CD8-positive, alpha-beta memory T cell (primary cell): ENCODE measurements at places on chromosomes 1 and 21. TPM values are rescaled to one million over a fixed set of nuclear protein-coding genes. Genes with fewer than 3 reads are reported as not detected.
A peak's percentile ranks its signal among the peaks of the same experiment; 100 is the strongest.

- DNase-seq: no peak
Observed at GRCh38 chr1:116772648-116773045, 18.4 kb downstream of the CD2 start.

DNA sequence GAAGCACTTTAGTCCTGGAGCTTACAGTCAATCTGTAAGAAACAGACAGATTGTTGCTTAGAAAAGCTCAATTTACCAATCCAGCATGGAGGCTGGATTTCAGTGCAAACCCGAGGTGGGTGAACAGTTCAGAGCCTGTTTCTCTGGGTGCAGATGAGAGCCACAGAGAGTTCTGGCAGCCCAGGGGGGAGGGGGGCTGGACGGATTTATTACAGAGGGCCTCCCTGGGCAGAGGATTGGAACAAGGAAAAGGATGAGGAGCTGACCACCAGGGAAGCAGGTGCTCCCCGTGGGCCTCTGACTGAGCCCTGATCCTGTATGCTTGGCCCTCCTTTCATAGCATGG is 38.0 kb upstream of the EPS8L3 start:
- DNase-seq: no peak

DNA sequence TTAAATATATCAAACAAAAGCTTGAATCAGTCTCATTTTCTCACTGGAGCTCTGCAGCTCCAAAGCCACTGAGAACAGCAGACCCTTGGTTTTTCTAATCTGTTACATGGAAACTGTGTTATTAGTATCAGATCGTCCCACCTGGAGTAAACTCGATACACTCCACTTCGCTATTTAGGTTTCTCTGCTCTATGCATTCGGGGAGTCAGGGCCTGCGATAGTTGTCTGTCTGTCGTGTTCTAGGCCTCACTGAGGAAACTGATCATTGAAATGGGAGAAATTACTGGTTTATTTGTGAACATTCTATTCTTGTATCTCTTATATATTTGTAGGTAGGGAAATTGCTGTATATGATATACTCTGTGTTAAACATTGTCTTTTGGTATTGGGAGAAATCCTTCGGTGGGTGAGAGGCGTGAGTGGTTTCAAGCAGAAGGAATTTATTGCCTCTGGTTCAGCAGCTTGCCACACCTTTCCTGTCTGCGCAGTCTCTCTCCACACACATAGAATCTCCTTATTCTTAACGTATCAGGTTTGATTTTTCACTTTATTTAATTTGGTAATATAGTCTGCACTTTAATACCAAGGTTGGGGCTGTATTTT is 8.5 kb downstream of the PRDM2 start:
- no peak for DNase-seq

DNA sequence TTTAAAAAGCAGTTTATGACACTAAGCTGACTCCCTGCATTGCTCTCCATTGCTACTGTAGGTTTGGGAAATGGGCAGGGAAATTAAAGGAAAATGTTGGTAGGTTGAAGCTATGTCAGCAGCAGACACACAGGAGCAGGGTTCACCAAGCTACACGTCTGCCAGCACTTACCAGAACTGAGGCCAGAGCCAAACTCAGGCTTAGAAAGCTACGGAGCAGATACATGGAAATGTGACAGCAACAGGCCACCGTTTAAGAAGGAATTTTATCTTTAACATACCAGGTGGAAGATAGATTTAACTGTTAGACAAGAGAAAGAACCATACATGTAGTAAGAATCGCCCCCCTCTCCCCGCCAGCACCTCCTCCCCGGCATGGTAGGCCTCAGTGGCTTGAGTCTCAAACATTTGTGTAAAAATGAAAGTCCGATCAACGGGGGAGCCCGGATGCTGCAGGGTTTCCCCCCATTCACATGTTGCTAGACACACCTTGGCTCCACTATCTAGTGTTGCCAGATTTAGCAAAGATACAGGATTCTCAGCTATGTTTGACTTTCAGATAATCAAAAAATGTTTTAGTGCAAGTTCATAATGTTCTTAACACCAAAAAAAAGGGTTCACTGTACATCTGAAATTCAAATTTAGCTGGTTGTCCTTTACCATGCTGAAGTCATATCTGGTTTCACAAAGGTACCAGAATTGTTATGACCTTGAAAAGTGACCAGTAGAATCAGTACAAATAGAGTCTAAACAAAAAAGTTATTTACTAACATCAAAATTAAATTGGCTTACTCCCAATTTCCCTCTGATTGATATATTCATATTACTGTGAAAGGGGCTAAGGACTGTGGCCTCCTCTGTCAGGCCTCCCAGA is 6.7 kb downstream of the OR2T11 start:
- DNase-seq: no peak

DNA sequence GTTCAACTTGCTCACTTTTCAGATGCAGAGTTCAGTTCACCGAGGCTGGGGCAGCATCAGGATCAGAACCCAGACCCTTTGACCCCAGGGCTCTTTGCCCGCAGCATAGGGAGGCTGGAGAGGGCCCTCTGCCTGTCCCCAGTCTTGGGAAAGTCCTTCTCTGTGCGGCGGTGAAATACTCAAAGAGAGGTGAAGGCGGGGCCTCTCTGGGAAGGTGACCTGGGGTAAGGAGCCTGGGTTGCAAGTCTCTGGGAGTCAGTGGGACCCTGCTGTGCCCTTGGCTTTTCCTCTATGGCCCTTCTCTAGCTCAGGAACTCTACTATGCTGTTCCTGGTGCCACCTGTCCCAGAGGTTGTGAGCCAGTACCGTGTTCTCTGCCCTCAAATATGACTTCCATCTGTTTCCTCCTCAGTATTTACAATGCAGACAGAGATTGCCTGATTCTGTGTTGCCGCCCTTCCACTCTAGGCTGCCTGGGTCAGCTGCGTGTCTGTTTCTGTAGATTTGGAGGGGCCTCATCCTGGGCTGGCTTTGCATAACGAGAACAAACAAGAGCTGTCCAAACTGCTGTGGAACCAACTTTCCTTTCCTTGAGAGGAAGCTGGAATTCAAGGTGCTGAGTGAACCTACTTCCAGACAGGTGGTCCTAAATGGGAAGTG is 18.7 kb upstream of the ZBTB21 start:
- no peak for DNase-seq

The MYOG gene
- total RNA-seq: not detected

DNA sequence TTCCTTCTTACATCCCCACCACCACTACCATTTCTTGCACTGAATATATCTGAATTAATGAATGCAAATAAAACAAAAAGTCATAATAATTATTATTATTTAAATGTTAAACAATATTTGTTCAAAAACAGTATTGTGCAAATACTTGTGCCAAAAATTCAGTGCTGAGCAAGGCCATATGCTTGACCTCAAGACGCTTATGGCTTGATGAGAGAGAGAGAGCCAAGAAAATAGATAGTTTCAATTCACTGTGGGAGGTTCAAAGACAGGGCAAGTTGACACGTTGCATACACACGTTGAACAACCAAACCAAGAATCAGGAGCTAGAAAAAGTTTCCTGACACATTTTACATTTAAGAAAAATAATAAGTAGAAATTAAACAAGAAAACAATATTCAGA is 1421.7 kb downstream of the KCNT2 start:
- DNase-seq: no peak

DNA sequence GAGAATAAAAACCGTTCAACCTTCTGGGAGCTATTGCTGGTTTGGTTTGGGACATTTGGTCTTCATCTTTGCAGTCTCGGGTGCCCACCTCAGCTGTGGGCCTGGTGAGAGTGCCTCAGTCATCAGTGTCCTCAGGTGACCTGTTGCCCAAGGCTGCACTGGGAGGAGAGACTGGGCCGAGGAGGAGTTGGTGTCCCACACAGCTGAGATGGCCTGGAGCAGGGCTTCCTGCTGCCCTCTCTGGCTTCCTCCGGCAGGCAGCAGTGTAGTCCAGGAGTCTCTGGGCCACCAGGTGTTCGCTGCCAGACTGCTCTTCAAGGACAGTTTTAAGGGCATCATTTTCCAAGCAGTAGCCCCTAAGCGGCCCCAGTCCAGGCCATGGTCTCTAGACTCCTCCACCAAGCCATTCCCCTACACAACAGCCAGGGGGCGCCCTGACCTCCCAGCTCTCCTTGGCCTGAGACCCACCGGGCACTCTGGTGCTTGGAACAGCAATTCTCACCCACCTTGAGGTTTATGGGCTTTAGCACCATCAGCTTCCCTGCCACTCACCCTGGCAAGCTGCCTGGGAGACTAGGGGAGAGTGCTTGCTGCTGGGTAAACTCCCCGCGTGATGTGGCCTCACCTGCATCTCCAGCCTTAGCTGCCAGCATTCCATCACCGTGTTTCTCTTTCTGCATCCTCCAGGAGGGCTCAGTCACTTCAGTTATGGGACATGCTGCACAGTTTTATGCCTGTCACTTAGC is 9.1 kb upstream of the SYTL1 start:
- peak; percentile 61 for DNase-seq

GRCh38 chr1:157201767-157202166 is 63.6 kb upstream of the ETV3 start:
- DNase-seq: no peak

The FAM167B gene
- total RNA-seq: 0.63 TPM

DNA sequence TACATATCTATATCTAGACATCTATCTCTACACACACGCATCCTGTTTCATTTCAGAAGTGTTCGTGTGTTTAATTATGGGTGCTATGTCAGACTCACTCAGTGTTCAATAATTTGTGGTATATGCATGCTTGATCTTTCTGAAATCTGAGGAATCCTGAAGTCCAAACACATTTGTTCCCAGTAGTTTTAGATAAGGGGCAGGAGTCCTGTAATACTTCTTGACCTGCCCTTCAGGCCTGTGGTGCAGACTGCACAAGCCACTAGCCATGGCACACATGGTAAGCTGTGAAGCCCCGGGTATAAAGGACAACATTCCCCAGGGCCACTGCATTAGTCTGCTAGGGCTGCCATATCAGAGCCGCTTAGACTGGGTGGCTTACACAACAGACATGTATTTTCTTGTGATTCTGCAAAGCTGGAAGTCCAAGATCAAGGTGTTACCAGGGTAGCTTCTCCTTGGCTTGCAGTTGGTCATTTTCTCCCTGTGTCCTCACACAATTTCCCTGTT is 267.2 kb downstream of the RHOU start:
- no peak for DNase-seq

DNA sequence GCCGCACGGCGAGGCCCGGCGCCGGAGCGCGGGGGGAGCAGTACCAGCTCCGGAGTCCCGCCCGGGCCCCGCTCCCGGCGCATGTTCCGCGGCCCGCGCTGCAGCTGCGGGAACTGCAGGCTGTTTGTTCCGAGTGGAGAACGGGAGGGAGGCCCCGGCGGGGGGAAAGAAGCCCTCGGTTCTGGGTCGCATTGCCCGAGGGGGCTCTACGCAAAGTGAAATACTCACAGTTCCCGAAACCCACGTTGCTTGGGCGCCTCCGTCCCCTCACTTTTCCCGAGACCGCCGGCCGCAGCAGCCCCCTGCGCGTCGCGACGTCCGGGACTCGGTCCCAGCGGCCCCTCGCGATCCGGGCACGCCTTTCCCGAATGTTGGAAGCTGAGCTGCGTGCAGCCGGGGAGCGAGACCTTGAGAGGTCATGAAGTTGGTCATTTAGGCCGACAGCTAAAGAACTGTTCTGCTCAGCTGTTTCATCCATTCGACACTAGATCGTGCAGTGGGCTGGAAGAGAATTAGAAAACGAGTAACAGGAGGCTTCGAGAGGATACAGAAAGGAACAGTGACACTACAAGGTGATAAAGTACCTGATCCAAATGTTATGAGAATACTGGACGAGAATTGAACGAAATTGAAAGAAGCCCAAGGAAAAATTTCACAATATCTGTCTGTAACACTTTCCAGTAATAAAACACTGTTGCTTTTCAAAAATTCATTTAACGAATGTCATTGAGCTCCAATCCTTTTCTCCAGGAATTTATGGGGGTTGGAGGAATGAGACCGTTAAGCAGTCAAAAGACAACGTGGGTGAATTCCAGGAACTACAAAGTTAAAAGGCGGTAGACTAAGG is 657 bp upstream of the LIN9 start:
- no peak for DNase-seq

DNA sequence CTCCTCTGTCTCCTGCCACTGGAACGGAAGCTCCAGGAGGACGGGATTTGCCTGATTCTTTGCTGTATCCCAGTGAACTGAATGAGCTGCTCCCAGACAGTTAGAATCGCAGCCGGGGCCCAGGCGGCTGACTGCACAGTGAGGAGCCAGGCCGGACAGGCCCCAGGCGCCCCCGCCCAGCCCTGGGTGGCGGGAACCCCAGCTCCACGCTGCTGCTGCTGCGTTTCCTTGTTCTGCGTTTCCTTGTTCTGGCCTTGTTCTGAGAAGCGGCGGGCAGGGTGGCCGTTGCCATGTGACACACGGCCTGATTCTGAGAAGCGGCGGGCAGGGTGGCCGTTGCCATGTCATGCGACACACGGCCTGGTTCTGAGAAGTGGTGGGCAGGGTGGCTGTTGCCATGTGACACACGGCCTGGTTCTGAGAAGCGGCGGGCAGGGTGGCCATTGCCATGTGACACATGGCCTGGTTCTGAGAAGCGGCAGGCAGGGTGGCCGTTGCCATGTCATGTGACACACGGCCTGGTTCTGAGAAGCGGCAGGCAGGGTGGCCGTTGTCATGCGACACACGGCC is 56.2 kb downstream of the SLC37A1 start:
- DNase-seq: no peak

The DIP2A gene
- total RNA-seq: 29.7 TPM

- DNase-seq: no peak
Observed at GRCh38 chr1:47855230-47855629, 142.0 kb downstream of the TRABD2B start.

DNA sequence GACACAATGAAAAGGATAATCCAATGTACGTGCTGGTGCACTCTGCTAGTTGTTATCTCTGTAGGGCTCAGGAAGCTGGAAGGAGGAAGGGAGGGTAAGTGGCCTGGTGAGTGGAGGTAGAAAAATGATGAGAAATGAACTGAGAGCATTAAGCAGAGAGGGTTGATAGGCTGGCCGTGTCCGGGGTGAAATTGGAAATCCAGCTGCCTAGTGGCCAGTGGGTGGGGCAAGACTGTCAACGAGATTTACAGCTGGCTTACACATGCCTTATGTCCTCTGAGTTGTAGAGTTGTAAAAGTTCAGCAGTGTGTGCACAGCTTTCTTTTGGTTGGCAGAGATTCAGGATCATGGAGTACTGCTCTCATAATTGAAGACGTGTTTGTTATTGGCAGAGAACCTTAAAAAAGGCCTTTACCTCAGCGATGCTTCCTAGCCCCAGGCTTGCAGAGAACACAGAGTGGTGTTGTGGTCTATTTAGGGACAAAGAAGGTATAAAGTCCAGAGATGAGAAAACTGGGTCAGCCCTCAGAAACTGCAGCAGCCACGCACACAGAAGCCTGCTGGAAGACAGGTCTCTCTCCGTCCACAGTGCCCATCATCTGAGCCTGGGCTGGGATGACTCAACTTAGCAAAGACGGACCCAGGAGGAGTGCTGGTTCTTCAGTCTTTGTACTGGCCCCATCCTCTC is 132.4 kb downstream of the EDEM3 start:
- no peak for DNase-seq

GRCh38 chr1:90721210-90722194 is 4.4 kb upstream of the BARHL2 start:
- no peak for DNase-seq

GRCh38 chr1:155093911-155094621 is 15.4 kb downstream of the EFNA3 start:
- no peak for DNase-seq

The LCE1F gene
- not detected for total RNA-seq

The RSPO1 gene
- total RNA-seq: not detected

The PLPP3 gene
- 0.22 TPM for total RNA-seq

GRCh38 chr1:23551849-23552248 is 7.5 kb downstream of the ID3 start:
- DNase-seq: no peak

GRCh38 chr1:227234998-227235405 is 83.3 kb downstream of the CDC42BPA start:
- DNase-seq: no peak
